PC-9 (cell line): ENCODE measurements at places on chromosomes 16 and 17. TPM values are rescaled to one million over a fixed set of nuclear protein-coding genes. Genes with fewer than 3 reads are reported as not detected.

Gene SPNS2
- 25.7 and 33.8 TPM in 2 replicates for total RNA-seq

Gene MTSS2
- 27.6 and 52.0 TPM in 2 replicates for total RNA-seq

Gene CLDN9
- 14.3 and 16.4 TPM in 2 replicates for total RNA-seq

Gene PRCD
- total RNA-seq, result 2.6 and 2.7 TPM in 2 replicates

Gene KRTAP16-1
- total RNA-seq, result not detected in 2 replicates

Gene TP53TG3F
- not detected in 2 replicates for total RNA-seq

Gene CD300A
- total RNA-seq, result not detected in 2 replicates

Gene RNF112
- 2.0 and 2.3 TPM in 2 replicates for total RNA-seq

Gene EVI2B
- not detected in 2 replicates for total RNA-seq

Gene C16orf54
- not detected in 2 replicates for total RNA-seq

Gene TBC1D3I
- 0.50 and 0.81 TPM in 2 replicates for total RNA-seq

Gene TMC8
- 1.9 and 2.6 TPM in 2 replicates for total RNA-seq

Gene SMCR8
- total RNA-seq, result 19.5 and 23.8 TPM in 2 replicates
